CD4-positive, alpha-beta T cell treated with Interferon alpha-2 for 1 hour (primary cell): ENCODE measurements at places on chromosomes 12 and 14.

DNA sequence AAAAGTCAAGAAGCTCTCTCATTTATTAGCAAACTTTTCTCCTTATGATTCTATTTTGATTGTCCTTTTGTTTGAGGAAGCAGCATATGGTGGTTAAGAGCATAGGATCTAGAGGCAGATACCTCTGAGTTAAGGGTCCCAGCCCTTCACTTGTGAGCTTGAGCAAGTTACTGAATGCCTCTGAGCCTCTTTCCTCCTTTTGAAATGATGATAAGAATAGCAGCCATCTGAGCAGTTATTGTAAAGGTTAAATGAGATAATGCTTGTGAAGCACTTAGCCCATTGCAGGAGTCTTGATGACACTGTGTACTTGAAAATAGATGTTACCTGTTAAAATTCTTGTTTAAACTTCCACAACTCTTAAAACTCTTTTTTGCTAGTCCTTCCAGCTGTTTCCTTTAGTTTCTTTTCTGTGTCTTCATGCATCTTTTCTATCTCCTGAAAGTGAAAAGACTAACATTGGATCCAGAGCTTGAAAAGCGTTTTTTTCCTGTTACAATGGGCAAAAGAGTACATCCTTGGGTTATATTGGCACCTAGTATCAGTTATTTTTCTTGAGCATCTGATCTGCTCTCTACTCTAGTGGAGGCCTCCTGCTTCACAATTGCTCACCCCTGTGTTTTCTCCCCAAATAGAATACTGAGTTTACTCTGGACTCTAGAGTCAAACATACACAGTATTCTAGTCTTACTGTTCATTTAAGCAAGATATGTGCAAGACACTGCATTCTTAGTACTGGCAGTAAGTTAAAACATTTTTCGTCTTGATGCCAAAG is 3.1 kb downstream of the HIF1A start:
- DNase-seq = no peak

- no peak for DNase-seq
Measured at GRCh38 chr12:76519538-76519937, 40.0 kb downstream of the OSBPL8 start.

GRCh38 chr14:53955671-53956426 is 776 bp downstream of the BMP4 start:
- no peak for DNase-seq

- no peak for DNase-seq
Measured at GRCh38 chr12:41049033-41049432, 139.1 kb upstream of the PDZRN4 start.

DNA sequence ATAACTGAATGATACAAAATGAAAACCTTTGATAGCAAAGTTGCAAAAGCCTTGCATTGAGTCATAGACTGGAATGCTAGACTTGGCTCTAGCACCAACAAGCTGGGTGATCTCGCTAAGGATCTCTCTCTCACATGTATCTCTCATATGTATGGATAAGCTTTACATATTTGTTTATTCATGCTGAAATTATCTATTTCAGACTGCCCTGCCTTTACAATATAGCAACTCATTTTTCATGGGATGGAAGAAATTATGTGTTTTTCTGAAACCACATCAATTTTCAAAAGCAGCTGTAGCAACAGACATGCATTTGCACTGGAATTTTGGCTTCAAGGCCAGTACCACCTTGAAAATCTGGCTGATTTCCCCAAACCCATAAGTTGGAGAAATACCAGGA is 11.4 kb downstream of the RERG start:
- DNase-seq = no peak

DNA sequence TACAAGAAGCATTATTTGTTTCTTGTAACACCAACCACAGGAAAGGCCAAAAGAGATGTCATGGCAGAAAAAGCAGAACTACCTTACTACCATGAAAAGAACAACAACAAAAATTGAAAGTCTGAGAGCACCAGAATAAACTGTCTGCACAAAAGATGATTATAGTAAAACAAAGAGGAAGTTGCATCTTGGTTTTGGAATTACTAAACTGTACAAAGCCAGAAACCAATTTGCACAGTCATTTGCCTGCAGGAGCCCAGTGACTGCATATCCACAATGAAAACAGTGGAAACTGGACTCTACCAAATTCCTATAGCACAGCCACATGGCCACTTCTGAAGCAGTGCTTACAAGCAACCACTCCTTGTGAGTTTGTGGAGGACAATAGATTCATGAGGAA is 276.2 kb downstream of the SSPN start:
- peak; percentile 13 for DNase-seq

DNA sequence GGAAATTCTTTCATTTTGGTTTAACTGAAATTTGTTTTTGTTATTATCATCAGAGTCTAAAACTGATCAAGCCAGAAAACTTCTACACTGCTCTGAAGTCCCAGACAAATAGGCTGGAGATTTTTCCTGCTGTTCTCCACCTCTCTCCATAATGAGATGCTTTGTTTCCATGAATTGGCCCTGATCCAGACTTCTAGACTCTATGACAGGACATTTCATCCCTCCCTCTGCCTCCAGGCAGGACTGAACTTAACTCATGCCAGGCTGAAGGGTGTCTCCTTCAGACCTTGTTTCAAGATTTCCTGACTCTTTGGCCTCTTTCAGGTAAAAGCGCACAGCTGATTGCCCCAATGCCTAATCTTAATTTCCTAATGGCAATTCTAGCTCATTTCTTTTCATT is 69.1 kb upstream of the HOXC13 start:
- DNase-seq = no peak

DNA sequence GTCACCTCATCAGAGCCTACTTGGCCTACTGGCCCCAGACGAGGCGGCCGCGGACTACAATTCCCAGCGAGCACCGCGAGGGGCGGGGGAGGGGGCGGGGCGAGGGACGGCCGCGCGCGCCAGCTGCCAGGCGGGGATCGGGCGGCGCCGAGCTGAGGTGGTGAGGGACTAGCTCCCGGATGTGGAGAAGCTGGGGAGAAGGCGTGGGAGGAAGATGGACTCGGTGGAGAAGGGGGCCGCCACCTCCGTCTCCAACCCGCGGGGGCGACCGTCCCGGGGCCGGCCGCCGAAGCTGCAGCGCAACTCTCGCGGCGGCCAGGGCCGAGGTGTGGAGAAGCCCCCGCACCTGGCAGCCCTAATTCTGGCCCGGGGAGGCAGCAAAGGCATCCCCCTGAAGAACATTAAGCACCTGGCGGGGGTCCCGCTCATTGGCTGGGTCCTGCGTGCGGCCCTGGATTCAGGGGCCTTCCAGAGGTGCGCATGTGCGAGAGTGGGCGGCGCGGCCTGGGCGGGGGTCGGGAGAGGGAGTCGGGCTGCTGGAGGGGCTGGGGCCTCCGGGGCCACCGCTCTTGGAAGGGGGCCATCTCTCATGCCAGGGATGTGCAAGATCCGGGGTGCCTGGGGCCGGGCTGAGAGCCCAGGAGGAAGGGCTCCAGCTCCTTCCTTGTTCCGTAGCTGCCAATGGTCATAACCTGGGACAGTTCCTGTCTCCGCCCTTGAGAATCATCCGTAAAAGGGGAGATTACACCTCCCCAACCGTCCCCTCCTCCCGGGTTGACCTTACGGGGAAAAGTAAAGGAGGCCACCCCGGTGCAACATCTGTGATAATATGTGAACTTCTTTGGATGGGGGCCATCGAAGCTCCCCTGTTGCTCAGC is at the start of gene CMAS:
CMAS (plus strand) TSS at position 129 of the 878 bp plus-strand sequence; CDS start at position 215, 86 bp downstream.
- peak; percentile 70 for DNase-seq

DNA sequence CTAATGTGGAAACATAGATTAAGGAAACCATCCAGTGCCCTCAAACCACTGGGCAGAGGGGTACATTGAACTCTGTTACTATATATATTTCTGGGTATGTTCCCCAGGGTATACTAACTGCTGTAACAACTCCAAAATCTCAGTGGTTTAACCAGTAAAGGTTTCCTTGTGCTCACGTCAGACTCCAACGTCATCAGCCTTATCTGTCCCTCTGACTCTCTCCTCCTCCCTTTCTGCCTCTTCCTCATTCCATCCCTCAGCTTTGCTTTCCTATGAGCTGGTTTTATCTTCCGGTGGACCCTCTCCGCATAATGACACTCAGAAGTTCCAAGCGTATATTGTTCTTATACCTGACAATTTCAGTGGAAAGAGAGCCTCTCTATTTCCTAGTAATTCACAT is 21.2 kb upstream of the SMCO2 start:
- no peak for DNase-seq

- DNase-seq = no peak
Measured at GRCh38 chr12:22518998-22519397, 25.3 kb downstream of the C2CD5 start.

GRCh38 chr14:68865542-68865941 is 72.7 kb upstream of the ZFP36L1 start:
- DNase-seq = no peak

DNA sequence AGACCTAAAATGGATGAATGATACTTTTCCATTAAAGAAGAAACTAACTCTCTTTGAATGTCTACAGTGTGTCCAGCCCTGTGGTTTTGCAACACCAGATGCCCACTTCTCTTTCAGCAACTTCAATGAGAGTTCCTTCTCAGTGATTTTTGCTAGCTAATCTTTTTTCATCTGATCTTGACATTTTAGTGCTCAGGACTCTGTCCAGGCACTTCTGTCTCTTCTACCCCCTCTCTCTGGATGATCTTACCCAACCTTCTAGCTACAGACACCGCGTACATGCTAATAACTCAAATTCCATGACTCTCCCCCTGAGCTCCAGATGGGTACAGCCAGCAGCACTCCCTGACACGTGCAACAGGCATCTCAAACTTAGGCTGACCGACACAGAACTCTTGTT is 161.1 kb upstream of the FOXN3 start:
- no peak for DNase-seq

DNA sequence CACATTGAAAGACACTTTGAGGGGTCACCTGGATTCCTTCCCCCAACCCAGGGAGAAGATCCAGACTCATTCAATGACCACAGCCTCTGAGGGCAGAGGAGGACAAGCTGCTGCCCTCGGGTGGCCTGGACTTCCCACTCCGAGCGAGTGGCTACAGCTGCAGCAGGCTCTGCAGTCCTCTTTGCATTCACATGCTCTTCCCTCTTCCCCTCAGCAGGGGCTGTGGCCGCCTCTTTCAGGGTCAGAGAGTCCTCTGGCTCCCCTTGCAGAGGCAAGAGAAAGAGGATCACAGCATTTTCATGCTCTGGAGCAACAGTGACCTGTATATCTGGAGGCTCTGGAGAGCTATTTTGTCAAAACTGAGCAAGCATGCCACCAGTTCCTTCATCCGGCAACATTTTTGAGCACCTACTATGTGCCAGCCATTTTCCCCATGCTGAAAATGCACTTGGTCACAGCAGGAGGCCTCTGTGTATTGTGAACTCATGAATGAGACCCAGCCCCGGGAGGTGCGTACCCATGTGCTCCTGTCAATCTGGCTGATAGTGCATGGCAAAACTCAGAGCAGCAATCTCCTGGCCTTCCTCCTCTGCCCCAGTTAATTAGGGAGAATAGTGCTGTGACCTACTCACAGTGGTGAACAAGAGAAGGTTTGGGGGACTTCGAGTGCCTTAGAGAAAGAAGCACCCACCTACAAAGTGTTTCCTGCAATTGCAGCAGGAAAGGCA is 42.9 kb upstream of the KCNA5 start:
- no peak for DNase-seq

- no peak for DNase-seq
Measured at GRCh38 chr12:65586796-65587195, 237.5 kb upstream of the HMGA2 start.

DNA sequence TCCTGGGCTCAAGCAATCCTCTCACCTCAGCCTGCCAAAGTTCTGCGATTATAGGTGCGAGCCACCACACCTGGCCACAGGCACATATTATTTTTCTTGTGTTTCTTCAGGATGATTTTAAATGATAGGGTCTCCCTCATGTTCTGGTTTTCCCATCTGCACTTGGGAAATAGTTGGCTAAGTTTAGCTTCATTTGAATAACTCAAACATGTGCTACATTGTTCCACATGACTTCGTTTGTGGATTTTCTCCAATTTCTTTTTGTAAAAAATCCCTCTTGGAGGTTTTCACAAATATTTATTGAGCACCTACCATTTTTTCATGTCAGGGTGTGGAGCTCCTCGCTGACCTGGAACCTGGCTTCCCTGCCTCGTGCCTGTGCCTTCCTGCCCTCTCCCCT is 55.2 kb upstream of the GNPNAT1 start:
- no peak for DNase-seq

DNA sequence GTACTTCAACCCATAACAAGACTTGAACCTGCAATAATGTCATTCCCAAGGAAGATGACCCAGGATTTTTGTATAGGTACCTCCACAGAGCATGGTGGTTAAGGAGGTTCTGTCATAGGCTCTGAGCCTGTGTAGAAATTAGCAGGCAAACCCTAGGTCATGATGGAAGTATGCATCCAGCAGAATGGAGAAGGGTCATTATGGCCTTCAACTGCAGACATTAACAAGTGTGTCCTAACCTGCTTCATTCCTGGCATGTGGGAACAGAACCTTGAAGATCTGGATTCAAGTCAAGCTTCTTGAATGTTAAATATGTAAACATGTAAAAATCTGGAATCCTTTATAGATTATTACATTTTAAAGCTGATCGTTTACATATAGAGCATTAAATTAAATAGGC is 116.2 kb upstream of the SLC38A4 start:
- DNase-seq = no peak

DNA sequence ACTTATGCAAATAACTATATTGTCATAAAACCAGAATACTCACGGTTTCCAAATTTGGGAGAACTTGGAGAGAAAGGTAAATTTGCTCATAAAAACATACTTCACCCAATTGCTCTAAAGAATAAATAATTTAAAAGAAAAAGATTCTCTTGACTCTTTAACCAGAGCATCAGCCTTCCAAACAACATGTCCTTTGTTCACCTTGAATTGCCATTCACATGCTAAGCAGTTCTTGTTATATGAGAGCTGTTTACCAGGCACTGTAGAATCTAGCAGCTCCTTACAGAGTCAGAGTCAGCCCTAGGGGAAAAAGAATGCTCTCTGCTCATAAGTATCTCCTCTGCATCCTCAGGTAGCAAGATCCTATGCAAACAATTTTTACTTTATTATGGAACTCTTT is 10.2 kb downstream of the SLCO1A2 start:
- DNase-seq = no peak

DNA sequence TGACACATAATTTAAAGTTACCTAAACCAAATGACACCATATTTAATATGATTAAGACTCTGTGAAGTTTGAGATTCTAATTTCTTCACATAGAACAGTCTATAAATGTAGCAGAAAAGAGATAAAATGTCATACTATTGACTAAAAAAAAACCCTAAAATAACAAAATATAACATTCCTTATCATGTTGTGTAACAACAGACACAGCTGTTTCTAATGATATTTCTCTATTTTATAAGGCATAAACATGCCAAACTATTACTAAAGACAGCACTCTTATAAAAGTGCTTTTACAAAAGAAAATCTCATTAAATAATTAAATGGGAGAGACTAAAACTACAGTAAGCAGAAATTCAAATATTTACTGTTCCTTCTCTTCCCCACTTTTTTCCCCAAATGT is 49.4 kb downstream of the NOVA1 start:
- no peak for DNase-seq

DNA sequence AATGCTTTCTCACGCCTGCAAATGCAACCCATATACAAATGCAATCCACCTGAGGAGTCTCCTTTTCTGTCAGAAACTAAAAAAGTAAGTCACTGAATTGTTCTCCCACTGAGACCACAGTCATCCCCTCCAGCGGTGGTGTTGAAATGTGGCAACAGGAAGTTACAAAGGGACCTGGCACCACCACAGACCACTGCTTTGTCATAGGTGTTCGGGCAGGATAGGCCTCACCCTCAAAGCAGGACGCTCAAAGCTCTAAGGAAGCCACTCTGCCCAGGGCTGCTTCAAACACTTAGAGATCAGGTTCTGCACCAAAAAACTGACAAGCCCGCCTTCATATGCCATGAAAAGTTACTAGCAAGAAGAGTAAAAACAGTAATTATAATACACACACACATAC is 11.3 kb downstream of the PHLDA1 start:
- DNase-seq = peak; percentile 76
